Muscle of leg (tissue), 16 donors: ENCODE measurements at places on chromosomes 3 and 15. TPM values are rescaled to one million over a fixed set of nuclear protein-coding genes. Genes with fewer than 3 reads are reported as not detected.

DNA sequence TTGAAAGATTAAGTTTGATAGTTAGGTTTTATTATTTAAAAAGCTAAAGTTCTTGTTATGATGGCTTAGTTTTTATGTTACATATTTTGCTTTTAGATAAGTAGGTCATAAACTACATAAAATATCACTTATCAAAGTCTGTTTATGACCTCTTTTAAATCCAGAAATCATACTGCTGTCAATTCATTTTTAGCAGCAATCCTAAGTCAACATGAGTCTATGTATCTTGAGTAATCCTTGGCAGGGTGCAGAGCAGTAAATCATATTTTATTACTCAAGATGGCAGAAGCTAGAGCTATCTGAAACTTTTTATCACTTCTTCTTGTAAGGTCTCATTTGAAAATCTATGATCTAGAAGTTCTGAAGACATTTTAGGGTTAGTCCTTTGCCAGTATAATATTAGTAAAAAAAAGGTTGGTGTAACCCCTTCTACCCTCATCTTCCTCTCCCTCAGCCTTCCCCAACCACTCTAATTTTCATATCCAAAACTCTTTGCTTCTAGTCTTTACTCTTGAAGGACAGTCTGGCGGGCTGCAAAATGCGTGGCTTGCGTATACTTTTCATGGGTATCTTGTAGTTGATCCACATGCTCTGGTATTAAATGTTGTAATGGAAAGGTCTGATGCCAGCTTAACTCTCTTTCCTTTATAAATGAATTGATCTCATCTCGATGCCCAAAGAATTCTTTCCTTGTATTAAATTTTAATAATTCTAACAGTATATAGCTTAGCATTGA lies 134.0 kb upstream of the THRB start:
- DNase-seq: peak; percentile 49

The RASL12 gene
- total RNA-seq: 15.2 TPM

The GOLGA6L26 gene
- 0.18 TPM for total RNA-seq

- no peak for DNase-seq
Observed at GRCh38 chr3:67030785-67031740, 33.0 kb downstream of the KBTBD8 start.

DNA sequence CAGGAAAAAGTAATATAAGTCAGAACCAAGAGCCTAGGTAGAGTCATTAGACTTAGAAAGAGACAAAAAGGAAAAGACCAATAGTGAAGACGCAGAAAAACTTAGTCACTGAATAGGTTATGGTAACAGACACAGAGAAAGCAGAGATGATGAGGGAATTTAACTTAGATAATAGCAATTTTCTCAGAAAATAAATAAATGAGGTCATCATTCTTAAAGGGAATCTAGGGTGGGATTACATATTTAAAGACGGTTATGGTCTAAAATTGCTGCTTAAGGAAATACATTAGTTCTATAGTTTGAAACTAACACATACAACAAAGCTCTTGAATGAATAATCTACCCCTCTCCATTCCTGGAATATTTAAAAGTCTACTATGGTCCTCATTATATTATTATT lies 59.4 kb downstream of the UBR1 start:
- DNase-seq: no peak

The WNT5A gene
- 10.6 TPM for total RNA-seq

- DNase-seq: no peak
Observed at GRCh38 chr3:197041875-197042488, 12.4 kb upstream of the MELTF start.

- DNase-seq: no peak
Observed at GRCh38 chr3:155640098-155640497, 104.8 kb downstream of the PLCH1 start.

The TMOD3 gene
- 20.8 TPM for total RNA-seq

DNA sequence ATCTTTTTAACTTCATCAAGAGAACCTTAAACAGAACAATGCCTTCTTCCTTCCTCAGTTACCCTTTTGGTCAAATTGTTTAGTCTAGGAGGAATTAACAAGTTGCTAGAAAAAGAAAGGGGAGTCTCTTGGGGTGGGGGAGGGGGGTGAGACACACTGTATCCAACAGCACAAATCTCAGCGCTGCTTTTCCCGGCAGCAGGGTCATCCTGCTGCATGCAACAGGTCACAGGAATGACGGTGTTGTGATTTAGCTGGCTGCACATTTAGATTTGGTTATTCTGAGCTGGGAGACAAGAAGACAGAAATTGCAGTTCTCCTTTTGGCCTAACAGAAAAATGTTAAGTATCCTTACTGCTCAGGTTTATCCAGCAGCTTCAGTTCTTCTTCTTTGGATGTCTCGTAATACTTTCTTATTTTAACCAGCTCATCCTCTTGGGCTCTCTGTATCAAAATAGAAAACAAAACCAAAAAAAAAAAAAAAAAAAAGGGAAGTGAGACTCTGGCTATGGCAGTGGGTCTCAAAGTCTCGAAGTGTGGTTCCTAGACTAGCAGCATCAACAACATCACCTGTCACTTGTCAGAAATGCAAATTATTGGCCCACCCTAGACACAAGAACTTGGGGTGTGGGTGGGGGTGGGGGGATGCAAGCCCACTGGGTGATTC lies 190.5 kb downstream of the GREM1 start:
- peak; percentile 40 for DNase-seq

DNA sequence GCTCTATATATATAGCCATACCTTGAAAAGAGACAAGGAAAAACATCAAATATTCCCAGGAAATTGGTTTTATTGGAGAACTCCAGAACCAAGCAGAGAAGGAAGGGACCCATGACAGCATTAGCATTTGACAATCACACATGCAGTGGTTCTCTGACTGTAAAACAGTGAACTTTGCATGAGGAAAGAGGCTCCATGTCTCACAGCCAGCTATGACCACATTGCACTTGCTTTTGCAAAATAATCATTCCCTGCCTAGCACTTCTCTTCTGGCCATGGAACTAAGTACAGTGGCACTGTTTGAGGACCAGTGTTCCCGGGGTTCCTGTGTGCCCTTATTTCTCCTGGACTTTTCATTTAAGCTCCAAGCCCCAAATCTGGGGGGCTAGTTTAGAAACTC lies 85.5 kb downstream of the TGFBR2 start:
- no peak for DNase-seq

The IGF2BP2 gene
- total RNA-seq: 32.6 TPM

DNA sequence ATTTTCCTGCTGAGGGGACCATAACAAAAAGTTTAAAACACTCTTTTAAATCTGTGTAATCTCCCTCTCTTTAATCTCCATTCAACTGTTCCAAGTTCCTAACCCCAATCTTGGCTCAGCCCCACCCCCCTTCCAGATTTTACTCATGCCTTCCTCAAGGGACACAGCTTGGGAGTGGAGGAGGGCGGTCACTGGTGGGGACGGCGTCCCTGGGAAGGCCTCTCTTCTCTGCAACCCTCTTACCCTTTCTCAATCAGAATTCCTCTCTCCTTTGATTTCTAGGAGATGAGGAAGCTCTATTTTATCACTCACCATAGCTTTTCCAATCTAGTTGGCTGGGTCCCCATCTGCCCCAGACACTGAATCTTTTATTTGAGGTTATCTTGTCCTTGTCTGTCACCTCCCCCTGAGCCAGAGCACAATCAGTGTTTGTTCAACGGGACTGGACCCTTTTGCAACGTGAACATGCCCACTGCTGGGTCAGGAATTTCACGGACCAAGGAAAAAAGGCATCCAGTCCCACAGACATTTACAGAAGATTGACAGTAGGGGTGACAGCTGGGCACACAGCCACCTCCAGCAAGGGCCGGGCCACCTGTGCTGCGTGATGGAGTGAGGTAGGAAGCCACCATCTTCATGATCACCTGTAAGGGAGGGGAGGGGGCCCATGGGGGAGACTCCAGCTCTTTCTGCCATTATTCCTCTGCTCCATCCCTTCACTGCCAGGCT lies 84.0 kb upstream of the HERC1 start:
- no peak for DNase-seq

The CFAP100 gene
- total RNA-seq: not detected

- no peak for DNase-seq
Observed at GRCh38 chr15:47824147-47824546, 106.8 kb downstream of the SEMA6D start.

The TIMP4 gene
- total RNA-seq: 2.8 TPM

- DNase-seq: peak; percentile 86
Observed at GRCh38 chr15:99454941-99455788, 110.6 kb upstream of the MEF2A start.

DNA sequence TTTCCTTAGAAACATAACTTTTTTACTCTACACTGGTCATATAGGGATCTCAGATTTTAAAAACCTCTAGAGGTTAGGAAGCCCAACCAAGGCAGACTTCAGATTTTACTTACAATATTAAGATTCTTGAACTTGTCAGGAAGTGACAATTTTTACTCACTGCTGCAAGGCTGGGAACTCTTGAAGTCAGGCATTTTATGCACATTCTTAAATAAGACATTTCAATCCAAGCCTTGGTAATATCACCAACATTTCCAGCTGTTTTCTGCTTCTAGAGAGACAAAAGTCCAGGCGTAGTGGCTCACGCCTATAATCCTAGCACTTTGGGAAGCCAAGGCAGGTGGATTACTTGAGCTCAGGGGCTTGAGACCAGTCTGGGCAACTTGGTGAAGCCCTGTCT lies 33.6 kb upstream of the UBP1 start:
- DNase-seq: no peak

GRCh38 chr3:150057227-150057626 lies 86.5 kb upstream of the PFN2 start:
- no peak for DNase-seq

- DNase-seq: no peak
Observed at GRCh38 chr3:168964736-168965135, 698.8 kb downstream of the MECOM start.

The ARGFX gene
- not detected for total RNA-seq

The DAZL gene
- total RNA-seq: not detected

The HEXA gene
- 58.1 TPM for total RNA-seq

The ERICH6 gene
- 0.09 TPM for total RNA-seq

GRCh38 chr15:76349301-76350070 lies 12.9 kb downstream of the ISL2 start:
- no peak for DNase-seq

GRCh38 chr3:168341956-168342936 lies 246.5 kb upstream of the GOLIM4 start:
- DNase-seq: peak; percentile 57

- DNase-seq: no peak
Observed at GRCh38 chr3:24249523-24249922, 245.1 kb downstream of the THRB start.

GRCh38 chr15:75791337-75791713 lies 51.9 kb upstream of the UBE2Q2 start:
- DNase-seq: no peak

DNA sequence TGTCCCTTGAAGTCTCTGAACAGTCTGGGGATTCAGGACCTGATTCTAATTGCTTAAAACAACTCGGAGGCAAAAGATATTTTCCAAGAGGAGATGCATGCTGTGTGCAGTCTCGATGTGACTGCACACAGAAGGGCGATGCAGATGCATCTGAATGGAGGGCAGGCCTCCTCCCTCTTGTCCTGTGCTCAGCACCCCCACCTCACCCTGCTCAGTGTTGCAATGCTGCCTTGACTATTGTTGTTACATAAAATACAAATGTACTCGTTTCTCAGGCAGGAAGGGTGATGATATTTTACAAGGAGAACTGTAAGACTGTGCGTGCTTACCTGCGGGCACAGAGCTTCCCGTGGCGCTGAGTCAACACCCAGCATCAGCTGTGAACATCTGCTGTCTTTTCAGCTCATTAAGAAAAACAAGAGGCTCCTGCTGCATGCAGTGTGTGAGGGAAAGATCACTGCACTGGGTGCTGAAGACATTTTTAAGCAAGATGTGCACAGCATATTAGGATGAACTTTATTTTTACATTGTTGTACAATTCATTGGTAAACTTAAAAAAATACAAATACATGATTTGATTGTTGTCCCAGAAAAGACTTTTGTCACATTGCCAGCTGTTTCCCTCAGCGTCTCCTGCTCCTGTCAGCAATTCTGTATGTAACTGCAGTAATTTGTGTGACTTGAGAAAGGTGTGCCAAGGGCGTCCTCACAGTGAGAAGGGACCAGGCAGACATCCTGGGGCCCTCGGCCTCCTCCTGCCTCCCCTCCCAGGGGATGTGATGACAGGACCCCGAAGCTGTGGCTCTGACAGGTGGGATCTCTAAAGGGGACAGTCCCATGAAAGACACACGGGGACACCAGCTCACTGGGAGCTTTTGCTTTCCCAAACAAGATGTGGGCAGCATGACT lies 56.3 kb upstream of the RPL32 start:
- no peak for DNase-seq

DNA sequence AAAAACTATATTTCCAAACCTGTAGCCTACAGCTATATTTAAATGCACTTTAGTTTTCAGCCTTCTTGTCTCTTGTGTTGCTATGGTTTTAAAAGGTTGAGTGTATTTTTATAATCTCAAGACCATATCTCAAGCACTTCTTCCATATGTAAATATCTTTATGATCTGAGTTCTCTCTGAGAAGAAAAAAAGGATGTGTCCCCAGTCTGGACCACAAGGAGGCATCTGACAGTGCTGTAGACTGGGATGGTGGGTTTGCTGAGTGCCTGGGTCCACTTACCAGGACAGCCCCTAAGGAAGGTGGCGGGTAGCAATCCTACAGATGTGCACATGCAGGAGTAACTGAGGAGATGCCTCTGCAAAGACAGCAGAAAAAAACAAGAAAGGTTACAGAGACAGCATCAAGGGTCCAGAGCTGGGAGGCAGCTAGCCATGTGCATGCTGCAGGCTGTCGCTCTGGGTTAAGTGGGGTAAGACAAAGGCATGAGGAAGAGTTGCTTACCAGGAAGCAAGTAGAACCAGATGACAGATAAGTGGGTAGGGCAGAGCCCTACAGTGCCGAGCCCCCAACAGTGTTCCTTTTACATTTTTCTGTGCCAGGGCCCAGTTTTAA lies 70.6 kb upstream of the SNRK start:
- no peak for DNase-seq
